Upper lobe of left lung (tissue), 6 donors: ENCODE measurements at places on chromosomes 11 and 22.

GRCh38 chr22:26823966-26824365, 166.6 kb downstream of the MIAT start:
- DNase-seq, result no peak

GRCh38 chr11:118791111-118791960, at the start of gene DDX6:
Gene DDX6, minus strand, starts transcription at chr11:118791164. Its CDS starts 4,913 bp downstream, at chr11:118786251.
- DNase-seq, result peak; percentile 98

GRCh38 chr22:22944268-22944985, 56.8 kb downstream of the IGLL5 start:
- DNase-seq, result no peak

GRCh38 chr22:24327832-24328231, 57.2 kb downstream of the SPECC1L start:
- DNase-seq, result no peak

DNA sequence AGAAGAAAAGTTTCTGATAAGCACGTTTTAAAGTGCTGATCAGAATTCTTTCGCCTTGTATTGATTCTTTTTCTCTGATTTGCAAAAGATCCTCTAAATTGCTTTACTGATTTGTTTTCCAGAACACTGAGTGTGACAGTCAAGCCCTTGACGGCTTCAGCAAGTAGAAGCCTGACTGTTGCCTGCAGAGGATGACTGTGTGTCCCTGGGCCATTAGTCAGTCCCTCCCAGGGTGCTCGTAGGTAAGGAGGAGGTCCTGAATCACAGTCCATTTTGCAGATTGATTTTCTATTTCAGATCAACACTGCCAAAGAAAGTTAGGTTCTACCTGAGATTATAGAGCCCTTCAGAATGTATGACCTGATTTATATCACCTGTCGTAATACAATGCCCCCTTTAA, 38.6 kb upstream of the POGLUT3 start:
- DNase-seq, result no peak

GRCh38 chr11:44466531-44467205, 98.8 kb upstream of the CD82 start:
- peak; percentile 33 for DNase-seq
